ENCODE measurements at places on chromosomes 1 and 21.

GRCh38 chr1:234400773-234401172 lies 27.5 kb downstream of the COA6 start:
- DNase-seq, result no peak

DNA sequence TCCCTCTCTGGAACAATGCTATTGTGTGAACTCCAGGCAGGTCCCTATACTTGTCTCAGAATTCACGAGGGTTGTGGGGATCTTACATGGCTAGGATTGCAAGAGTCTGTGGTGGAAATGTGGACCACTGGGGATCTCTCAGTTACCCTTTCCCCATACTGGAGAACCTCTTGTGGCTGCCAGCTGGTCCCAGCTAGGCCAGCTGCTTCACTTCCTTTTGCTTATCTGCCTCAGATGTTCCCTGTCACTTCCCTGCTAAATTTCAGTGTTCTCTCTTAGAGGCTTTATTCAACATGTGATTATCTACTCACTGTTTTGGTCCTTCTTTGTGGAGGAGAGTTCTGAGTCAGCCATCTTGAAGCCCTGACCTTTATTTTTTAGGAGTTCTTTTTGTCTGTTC lies 75.9 kb upstream of the SAMD13 start:
- DNase-seq, result no peak

DNA sequence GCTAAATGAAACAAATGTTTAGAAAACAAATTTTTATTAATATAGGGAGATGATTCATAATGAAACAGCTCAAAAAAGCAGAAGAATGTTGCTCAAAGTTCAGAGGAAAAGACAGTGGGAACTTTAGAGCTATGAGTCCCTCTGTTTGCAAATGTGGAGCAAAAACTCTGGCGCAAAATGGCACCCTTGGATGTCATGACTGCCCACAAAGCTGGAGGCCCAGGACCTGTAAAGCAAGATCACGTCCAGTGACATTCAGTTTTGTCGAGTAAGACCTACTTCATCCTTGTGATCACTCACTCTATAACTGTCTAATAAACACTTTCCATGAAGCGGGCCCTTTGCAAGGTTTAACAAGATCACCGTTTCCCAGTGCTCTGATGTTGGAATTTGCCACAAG lies 9.1 kb upstream of the EXO1 start:
- no peak for DNase-seq

DNA sequence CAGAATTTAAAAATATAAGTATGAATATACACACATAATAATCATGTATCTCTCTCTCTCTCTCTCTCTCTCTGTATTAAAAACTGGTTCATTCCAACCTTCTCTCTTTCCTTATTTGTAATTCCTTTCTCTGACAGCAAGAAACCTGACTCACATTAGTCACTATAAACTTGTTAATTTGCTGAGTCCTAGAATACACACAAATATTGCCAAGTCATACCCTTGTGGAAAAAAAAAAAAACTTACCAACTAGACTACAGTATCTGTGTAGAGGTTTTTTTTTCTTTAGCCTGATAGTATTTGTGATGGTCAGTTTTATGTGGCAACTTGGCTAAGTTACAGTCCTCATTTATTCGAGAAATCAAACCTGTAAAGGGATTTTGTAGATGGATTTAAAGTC lies 26.3 kb upstream of the NHLH2 start:
- DNase-seq, result no peak

- no peak for DNase-seq
These were observed 27.5 kb upstream of the SLC30A1 start for GRCh38 chr1:211606332-211606913.

DNA sequence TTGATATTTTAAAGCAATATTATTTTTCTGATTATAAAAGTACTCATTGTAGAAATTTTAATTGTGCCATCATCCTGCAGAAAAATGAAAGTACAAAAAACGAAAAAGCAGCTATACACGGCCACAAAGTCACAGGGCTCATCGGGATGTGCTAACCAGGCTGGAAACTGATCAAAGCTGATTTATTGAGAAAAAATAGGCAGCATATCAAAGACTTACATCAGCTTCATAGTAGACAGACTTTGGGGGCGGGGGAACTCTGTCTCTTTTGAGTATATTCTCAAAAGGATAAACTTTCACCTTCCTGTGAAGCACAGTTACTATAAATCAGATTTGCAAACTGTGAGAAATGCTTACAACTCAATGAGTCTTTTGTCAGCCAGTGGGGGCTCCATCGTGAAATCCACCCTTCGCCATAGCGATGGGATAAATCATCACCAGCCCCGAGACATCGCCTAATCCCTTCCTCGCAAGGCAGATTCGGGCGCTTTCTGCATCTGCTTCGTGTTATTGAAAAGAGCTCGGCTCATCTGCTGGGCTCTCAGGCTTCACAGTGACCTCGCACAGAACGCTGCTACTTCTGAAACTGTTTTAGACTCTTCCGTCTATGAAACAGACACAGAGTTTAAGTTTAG lies 69.2 kb upstream of the ERG start:
- peak; percentile 43 for DNase-seq

DNA sequence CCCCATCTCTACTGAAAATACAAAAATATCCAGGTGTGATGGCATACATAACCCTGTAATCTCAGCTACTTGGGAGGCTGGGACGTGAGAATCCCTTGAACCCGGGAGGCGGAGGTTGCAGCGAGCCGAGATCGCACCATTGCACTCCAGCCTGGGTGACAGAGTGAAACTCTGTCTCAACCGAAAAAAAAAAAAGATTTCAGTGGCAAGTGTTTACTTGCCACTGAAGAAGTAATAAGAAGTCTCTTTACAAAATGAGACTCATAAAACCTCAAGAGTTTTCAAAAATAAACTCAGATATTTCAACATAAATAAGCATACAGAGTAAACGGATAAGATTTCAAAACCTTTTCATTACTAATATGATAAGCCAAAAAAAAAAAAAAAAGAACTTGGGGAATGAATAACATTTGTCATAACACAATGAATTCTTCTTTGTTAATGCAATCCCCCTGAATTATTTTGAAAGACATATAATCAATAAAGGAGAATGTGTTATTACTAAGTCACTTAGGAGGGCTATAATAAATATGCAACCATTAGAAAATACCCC lies 34.2 kb upstream of the EXO1 start:
- no peak for DNase-seq

- no peak for DNase-seq
These were observed 25.9 kb downstream of the PSMB2 start for GRCh38 chr1:35615440-35615839.

DNA sequence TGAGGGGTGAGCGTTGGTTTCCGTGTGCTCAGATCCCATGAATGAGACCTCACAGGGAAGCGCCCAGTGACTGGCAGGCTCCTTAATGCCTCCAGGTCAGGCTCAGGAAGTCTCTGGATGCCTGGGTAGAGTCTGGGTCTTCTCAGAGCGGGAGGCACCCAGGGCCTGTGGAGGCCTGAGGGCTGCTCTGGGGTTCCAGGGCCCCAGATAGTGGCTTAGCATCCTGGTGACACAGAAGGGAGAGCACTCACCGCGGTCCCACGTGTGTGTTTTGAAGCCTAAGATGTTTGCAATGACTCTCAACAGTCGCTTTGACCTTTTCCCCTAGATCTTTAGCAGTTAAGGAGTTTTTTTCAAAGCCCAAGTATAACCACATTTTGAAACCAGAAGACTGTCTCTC lies 25.0 kb downstream of the PRMT2 start:
- DNase-seq, result no peak

- DNase-seq, result no peak
These were observed 159.8 kb downstream of the HS2ST1 start for GRCh38 chr1:87074001-87074795.

DNA sequence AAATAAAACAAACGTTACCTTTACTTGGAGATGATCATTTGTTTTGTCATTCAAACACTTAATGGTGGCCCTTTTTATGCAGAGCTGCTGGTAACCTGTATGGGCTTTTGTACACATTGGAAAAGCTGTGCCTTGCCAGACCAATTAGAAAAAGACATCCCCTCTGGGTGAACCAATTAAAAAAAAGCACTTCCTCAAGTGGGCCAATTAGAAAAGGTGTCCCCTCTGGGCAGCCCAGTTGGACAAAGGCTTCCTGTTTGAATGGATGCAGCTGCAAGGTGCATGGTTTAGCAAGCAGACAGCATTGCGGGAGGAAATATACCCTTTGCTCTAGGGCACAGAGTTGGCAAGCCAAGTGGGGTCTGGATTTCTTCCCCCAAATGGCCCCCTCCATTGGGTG lies 21.6 kb downstream of the HUNK start:
- DNase-seq, result no peak

DNA sequence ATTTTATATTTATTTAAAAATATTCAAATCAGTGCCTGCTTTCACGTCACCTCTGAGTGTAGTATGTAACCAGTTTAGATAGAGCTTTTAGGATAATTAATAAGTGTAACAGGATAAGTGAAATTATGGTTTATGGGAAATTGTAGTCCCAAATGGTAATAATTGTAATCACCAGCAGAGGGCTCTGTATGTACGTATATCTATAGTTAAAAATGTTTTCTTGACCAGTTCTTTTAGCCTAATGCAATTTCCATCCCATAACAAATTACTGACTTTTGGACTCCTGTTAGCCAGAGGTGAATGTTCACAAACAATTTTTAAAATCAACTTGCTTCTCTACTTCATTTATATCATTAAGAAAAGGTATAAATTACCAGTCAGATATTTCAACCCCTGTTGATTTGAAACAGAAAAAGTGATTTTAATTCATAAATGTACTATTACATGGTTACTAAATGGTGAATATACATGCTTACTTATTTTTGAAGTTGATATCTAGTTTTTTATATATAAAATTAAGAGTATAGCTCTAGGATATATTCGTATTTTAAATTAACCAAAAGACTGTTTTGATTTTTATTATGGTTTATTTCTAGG lies 25.3 kb downstream of the SLC30A7 start:
- peak; percentile 48 for DNase-seq

GRCh38 chr1:101388904-101389546 lies 152.2 kb downstream of the S1PR1 start:
- no peak for DNase-seq

GRCh38 chr1:3352299-3352951 lies 102.0 kb upstream of the ARHGEF16 start:
- peak; percentile 28 for DNase-seq

DNA sequence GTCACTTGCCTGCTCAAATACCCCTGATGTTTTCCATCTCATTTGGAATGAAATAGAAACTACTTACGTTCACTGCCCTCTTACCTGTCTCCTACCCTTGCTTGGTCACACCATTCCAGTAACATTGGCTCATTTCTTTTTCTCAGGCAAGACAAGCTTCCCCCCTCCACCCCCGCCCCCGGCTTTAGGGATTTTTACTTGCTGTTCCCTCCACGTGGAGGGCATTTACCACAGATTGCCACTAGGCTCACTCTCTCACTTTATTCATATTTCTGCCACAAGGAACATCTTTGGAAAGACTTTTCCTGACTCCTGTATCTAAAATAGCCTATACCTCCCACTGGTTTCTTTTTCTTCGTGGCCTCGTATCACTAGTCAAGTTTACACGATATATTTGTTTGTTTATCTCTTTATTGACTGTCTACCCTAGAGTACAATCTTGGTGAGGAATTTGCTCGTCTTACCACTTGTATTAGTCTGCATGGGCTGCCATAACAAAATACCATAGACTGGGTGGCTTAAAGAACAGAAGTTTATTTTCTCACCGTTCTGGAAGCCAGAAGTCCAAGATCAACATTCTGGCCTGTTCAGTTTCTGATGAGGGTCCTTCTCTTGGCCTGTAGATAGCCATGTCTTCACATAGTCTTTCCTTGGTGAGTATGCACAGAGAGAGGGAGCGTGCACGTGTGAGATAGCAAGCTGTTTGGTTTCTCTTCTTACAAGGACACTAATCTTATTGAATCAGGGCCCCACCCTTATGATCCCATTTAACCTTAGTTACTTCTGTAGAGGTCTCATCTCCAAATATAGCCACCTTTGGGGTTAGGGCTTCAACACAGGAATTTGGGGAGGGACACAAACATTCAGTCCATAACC lies 126.2 kb downstream of the NRDC start:
- no peak for DNase-seq

- peak; percentile 36 for DNase-seq
These were observed 10.8 kb downstream of the MINDY1 start for GRCh38 chr1:150995896-150996295.

DNA sequence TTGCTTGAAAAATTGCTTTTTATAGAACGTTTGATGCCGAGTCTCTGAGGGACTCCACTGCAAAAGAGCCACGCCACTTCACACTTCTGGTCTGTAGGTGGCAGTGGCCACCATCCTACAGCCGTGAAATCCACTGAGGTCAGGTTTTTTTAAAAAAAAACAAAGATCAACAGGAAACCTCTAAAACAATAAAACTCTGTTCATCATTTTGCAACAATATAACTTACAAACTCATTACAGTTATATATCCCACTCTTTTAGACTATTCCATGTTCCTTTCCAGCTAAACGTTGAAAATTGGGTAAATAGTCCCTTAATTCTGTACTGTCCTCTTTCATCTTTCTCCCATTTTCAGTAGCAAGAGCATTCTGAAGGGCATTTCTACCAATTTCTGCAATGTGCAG lies 64.6 kb upstream of the FMN2 start:
- DNase-seq, result peak; percentile 18

DNA sequence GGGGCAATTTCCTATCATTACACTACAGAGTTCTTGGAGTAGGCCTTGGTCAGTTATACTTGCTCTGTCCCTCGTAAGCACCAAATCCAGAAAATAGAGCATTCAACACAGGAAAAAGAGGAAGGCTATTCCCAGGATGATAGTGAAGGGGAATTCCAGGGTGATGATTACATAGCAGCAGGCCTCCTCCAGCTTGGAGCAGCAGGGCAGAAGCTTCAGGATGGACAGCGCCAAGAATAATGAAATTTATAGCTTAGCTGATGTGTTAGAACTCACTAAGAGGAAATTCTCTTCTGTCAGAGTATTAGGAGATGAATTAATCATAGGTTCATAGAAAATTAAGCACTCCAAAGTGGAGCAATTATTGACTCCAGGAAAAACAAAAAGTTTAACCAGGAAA lies 10.8 kb upstream of the SMAP2 start:
- no peak for DNase-seq

DNA sequence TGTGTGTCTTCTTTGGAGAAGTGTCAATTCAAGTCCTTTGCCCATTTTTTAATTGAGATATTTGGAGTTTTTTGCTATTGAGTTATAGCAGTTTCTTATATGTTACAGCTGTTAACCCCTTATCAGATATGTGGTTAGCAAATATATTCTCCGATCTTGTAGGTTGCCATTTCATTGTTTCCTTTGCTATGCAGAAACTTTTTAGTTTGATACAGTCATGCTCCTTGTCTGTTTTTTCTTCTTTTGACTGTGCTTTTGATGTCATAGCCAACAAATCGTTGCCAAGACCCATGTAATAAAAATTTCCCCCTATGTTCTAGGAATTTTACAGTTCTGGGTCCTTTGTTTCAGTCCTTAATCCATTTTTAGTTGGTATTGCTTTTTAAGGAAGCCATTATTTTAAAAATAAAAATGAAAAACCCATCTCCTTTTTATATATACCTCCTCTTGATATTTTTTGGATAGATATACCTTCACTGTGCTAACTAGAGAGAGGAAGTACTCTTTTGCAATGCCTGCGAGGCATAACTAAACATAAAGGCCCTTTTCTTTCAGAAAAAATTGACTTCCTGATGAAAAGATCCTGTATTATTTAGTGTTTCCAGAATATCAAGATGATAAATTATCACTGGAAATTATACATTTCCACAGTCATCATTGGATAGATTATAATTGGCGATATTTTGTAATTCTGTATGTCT lies 127.8 kb downstream of the HS2ST1 start:
- DNase-seq, result no peak

All from hindlimb muscle (tissue), 1 donor.